ENCODE measurements at places on chromosomes 7 and 10. TPM values are rescaled to one million over a fixed set of nuclear protein-coding genes. Genes with fewer than 3 reads are reported as not detected.

Gene CYP3A4
- total RNA-seq, result not detected

Gene C1QL3
- not detected for total RNA-seq

Gene NAT16
- not detected for total RNA-seq

Gene STEAP2
- 31.0 TPM for total RNA-seq

Gene ABLIM1
- total RNA-seq, result 47.5 TPM

Gene RET
- not detected for total RNA-seq

Gene DOCK4
- 22.3 TPM for total RNA-seq

Gene AKR1C8
- total RNA-seq, result not detected

Gene RELN
- total RNA-seq, result 5.1 TPM

Gene DPYSL4
- total RNA-seq, result 0.28 TPM

Gene PDZD7
- 1.1 TPM for total RNA-seq

Gene CCDC172
- not detected for total RNA-seq

Gene SPDYE5
- not detected for total RNA-seq

Gene PIK3CG
- 8.0 TPM for total RNA-seq

Gene LGI1
- 4.7 TPM for total RNA-seq

Gene EGFR
- total RNA-seq, result 54.8 TPM

Gene TAS2R5
- 2.2 TPM for total RNA-seq

Gene ANK3
- total RNA-seq, result 126 TPM

Gene AGBL3
- 0.28 TPM for total RNA-seq

Gene GPR141
- total RNA-seq, result not detected

Gene NUTM2A
- total RNA-seq, result 0.81 TPM

Gene ZNF736
- total RNA-seq, result 14.2 TPM

Gene ENKUR
- 1.1 TPM for total RNA-seq

Gene PRKG1
- 381 TPM for total RNA-seq

Gene VIM
- total RNA-seq, result 8,033 TPM

Gene WNT2
- 17.1 TPM for total RNA-seq

Gene MYH16
- total RNA-seq, result not detected

Gene TAS2R4
- 3.5 TPM for total RNA-seq

Gene LAMB1
- 144 TPM for total RNA-seq

Gene MEOX2
- total RNA-seq, result 9.5 TPM

Gene MORN4
- total RNA-seq, result 3.5 TPM

Gene ASB10
- not detected for total RNA-seq

Gene EBF3
- 4.6 TPM for total RNA-seq

Gene SAP25
- total RNA-seq, result 0.81 TPM

Gene ZNF248
- total RNA-seq, result 21.2 TPM

Gene FAM24B
- 4.8 TPM for total RNA-seq

Gene OR2A1
- total RNA-seq, result not detected

Gene HOXA1
- total RNA-seq, result not detected

Gene GIMAP1
- 4.2 TPM for total RNA-seq

Gene HOXA2
- 3.4 TPM for total RNA-seq

Gene TSPAN14
- total RNA-seq, result 38.2 TPM

Gene MALSU1
- total RNA-seq, result 18.1 TPM

Gene TMEM273
- 9.6 TPM for total RNA-seq

Gene FAM25A
- not detected for total RNA-seq

Gene JMJD1C
- total RNA-seq, result 215 TPM

Gene CC2D2B
- total RNA-seq, result 6.2 TPM

Gene NPFFR1
- not detected for total RNA-seq

Gene DDX50
- 33.9 TPM for total RNA-seq

Gene PRSS37
- not detected for total RNA-seq

Gene CRHR2
- not detected for total RNA-seq

Gene CLCN1
- total RNA-seq, result 0.68 TPM

Gene DRGX
- not detected for total RNA-seq

Gene HYAL4
- not detected for total RNA-seq

Measured in thoracic aorta (tissue), 2 donors.